ENCODE measurements at places on chromosomes 2 and 18.

GRCh38 chr2:9205486-9205885 is 1.1 kb upstream of the ASAP2 start:
- no peak for DNase-seq

- DNase-seq = peak; percentile 17
Measured at GRCh38 chr2:176118601-176119339, 2.2 kb downstream of the HOXD10 start.

DNA sequence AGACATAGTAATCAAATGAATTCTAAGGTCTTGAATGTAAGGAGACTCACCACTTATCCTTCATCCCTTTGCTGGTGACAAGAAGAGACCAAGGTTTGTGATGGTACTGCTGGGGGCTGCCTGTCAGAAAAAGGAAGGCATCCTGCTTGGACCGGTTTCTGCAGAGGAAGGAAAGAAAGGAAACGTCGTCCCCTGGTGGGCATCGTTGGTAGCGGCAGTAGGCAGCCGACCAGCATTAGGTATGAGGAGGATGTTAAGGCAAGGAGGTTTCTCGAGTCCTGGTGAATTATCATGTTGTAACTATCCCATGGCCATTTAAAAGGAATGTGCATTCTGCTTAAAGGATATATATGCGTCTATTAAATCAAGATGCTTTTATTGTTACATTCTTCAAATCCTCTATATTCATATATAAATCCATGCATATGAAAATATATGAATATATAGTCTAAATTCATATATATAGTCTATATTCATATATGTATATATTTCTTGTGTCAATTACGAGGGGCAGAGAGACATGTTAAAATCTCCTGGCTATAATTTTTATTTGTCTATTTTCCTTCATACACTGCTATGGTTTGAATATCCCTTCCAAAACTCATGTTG is 94.4 kb upstream of the TGFA start:
- peak; percentile 46 for DNase-seq

GRCh38 chr2:69559442-69560146 is 83.9 kb downstream of the AAK1 start:
- DNase-seq = peak; percentile 33

GRCh38 chr2:64203858-64204632 is 59.8 kb upstream of the PELI1 start:
- no peak for DNase-seq

GRCh38 chr2:96523659-96524481 is 12.7 kb upstream of the ARID5A start:
- DNase-seq = no peak

- DNase-seq = peak; percentile 4
Measured at GRCh38 chr2:233059797-233060500, at the start of gene INPP5D. Gene INPP5D (plus strand): TSS chr2:233060342. CDS start chr2:233060479, 137 bp downstream.

GRCh38 chr2:149042881-149043280 is 4.4 kb downstream of the LYPD6B start:
- DNase-seq = no peak

DNA sequence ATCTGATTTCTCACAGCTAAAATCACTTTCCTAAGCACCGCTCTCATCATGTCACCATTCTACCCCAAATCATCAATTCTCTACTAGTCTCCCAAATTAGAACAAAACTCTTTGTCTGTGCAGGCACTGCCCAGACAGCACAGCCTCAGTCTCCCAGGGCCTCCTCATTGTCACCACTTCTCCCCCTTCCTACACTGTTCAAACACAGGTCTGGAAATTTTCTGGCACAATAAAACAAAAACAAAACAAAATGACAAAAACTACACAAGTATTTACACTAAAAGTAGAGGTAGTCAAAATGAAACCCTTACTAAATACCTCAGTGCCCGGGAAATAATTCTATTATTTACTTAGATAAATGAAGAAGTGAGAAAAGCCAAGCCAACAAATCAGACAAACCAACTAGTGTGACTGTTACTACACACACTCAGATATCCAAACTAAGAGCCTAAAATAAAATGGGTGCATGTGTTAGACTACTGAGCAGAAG is 156.2 kb upstream of the DNMT3A start:
- DNase-seq = no peak

- DNase-seq = no peak
Measured at GRCh38 chr2:136298631-136299030, 180.7 kb upstream of the CXCR4 start.

- DNase-seq = no peak
Measured at GRCh38 chr2:126935774-126936173, 37.1 kb downstream of the TEX51 start.

All from NCI-H774 (cell line).